ENCODE measurements at places on chromosomes 2 and 18.
A peak's percentile ranks its signal among the peaks of the same experiment; 100 is the strongest.

GRCh38 chr2:75241696-75242095, 42.4 kb upstream of the TACR1 start:
- no peak for DNase-seq

GRCh38 chr18:26826656-26827235, 38.8 kb downstream of the AQP4 start:
- no peak for DNase-seq

DNA sequence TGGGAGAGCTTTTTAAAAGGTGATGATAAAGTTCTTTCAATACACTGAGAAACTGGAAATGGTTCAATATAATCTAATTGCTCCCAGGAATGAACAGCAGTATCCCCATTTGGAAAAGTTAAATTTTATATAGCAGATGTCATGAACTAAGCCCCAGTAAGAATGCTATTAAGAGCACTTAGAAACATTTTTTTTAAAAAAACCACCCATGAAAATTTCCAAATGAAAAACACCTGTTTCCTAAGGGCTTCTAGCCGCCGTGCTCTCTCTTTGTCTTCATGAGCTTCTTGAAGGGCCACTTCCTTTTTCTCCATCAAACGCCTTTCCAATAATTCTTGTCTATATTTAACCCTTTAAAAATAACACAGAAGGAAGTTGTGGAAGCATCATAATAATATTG, 77.0 kb downstream of the UPP2 start:
- DNase-seq, result no peak

DNA sequence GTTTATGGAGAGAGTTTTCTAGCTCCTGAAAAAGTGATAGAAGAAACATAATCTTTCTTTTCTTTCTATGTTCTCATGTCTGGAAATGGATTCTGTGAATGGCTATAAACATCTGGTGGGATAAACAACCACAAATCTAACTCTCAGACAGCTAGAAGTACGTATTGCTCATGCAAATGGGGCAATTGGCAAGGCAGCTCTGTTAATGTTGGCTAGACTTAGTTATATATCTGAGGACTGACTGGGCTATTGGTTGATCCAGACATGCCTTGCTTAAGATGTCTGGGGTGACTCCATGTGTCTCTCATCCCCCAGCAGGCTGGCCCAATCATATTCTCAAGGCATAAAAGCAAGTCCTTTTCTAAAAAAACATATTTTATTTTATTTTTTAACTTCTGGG, 939.2 kb upstream of the NRXN1 start:
- DNase-seq, result no peak

- no peak for DNase-seq
Observed at GRCh38 chr18:59514203-59514602, 155.1 kb upstream of the LMAN1 start.

DNA sequence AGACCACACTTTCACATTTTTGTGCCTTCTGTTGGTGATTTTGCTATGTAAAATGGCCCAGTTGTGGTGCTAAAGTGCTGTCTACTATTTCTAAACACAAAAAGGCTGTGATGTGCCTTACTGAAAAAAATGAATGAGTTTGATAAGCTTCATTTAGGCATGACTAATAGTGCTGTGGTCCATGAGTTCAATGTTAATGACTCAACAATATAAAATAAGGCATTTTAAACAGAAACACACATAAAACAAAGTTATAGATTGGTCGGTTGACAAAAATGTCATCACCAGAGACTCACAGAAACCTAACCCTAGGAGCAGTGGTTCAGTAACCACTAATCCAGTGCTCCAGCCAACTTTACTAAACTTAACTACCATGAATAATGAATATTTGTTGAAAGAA, 160.0 kb downstream of the DNAH6 start:
- no peak for DNase-seq

DNA sequence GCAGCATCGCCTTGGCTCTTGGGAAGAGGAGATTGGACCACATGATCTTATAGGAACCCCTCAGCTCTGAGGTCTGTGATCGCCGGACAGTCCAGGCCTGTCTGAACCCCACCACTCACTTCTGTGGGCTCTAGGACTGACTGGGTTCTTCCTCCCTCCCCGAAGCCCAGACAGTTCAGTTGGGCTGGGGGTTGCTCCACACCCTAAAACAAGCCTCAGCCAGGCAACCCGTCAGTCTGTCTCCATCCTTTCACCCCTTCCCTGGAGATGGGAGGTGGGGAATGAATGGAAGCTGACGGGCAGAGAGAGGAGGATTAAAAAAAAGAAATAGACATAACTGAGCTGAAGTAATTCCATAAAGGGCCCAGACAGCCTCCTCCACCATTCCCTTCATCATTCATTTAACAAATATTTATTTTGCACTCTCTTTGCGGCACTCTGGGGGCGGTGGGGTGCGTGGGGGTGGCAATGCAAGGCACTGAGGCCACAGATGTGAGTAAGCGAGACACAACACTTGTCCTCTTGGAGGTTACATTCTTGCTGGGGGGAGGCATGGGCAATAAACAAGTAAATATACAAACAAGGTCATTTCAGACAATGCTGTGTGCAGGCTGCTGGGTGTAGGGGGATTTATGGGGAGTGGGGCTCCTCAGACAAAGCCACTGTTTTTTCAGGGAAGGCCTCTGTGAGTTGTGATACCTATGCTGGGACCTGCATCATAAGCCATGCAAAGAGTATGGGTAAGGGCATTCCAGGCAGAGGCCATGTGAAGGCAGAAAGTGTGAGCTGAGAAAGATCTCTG, 12.9 kb downstream of the WNT10A start:
- DNase-seq, result no peak

- no peak for DNase-seq
Observed at GRCh38 chr2:201883606-201884369, 77.5 kb downstream of the CDK15 start.

- DNase-seq, result no peak
Observed at GRCh38 chr18:50663626-50664441, 103.9 kb downstream of the MAPK4 start.

DNA sequence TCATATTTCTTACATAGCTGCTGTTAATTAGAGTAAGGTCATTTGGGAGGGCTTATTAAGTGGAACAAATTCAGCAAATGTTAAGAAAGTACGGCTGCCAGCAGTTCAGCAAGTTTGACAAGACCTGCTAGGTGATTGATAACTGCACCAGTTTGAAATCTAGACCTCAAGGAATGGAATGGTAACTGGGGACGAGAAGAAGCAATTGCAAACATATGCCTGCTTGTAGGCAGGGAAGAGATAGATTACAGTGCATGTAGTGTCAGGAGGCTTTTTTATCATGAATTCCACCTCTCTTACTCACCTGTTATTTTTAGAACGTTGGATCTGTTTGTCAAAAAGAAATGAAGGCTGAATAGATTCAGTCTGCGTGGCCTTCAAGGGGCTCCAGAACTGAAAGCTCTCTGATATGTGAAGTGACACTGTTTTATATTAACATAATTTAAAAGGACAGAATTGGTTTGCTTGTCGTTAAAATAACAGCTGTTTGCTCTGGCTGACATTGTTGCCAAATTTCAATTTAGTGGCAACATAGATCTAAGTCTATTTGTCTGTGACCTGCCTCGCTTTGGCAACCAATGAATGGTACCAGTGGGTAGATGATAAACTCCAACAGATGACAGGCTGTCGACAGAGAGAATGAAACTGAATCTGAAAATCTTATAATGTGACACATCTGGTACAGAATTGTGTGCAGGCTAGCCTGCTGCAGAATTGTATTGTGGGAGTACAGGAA, 199.3 kb downstream of the ZNF407 start:
- DNase-seq, result peak; percentile 9

GRCh38 chr2:231665245-231666170, 42.8 kb upstream of the PTMA start:
- DNase-seq, result no peak

DNA sequence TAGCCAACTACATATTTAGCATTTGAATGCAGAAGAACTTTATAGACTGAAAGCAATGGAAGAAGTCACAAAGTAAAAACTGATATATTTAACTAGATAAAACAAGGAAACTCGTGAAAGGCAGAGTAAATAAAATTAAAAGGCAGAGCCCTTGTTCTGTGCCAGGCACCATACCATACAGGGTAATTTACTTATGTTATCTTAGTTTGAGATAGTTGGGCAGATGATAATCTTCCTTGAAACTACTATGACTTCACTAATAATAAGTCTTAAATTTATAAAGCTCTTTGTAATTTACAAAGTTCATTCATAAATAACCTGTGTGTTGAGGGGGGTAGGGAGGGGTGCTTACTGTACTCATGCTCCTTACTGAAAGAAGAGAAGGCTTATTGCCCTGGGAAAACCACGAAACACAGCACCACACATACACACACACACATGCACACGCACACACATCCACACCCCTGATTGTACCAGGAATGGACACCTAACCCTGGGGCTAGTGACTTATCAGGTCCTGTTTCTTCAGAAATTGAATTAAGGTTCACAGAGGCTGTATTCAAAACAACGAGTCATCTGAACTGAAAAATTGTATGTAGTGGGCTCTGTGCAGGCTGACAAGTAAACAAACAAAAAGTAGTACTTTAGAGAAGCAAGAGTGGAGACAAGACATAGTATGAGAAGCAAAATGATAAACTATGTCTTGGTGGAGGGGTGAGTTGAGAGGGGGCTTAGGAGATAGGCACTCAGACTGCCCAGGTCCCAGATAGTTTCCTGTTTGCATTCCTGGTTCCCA, 38.1 kb downstream of the AGFG1 start:
- DNase-seq, result no peak

DNA sequence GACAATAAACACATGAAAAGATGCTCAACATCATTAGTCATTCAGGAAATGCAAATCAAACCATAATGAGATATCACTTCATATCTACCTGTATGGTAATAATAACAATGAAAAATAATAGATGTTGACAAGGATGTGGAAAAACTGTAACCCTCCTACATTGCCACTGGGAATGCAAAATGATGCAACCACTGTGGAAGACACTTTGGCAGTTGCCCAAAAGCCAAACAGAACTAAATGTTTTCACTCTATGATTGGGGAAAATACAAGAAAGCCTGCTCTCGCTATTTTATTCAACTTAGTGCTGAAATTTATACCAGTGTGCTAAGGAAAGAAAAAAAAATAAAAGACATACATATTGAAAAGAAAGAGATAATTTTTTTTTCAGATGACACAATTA, 934.5 kb downstream of the CNTNAP5 start:
- no peak for DNase-seq

DNA sequence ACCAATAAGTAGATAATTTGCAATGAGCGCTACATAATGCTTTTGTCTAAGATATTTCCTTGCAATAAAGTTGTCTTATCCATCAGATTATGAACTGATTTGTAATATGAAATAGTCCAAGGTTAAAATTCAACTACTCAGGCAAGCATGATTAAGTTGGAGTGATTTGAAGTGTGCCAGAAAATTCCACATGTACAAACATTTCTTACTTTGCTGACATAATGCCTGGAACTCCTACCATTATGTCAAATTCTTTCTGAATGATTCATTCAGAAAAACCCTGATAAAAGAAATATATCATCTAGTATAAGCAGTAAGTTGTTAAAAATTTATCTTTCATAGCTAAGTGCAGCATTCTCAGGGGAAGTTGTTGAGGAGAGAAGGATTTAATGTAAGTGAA, 87.3 kb downstream of the CBLN2 start:
- no peak for DNase-seq

DNA sequence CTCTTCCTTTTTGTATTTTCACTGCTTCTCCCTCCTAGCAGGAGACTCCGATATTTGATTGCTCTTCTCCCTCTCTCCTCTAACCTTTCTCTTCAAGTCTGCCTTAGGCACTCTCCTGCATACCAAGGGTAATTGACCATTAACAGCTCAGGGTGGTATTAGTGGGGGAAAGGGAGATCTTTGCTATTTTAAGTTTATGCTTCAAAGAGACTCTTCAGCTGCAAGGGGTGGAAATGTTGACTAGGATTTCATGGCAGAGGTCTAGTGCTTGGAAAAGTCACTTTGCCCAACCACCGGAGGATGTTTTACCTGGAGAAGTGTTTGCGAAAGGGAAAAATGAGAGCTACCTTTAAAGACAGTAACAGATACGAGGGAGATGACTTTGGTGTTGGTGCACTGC, 453.7 kb downstream of the SLC4A3 start:
- no peak for DNase-seq

- no peak for DNase-seq
Observed at GRCh38 chr2:21966139-21966538, 842.4 kb downstream of the TDRD15 start.
